ENCODE measurements at places on chromosomes 6 and 20.

GRCh38 chr20:58308290-58308679 is 1.2 kb upstream of the RAB22A start:
- peaks cover 30% of the 10 kb centered on the region for H3K4me1 ChIP-seq
- H3K27ac ChIP-seq: no peak overlapping the region
- no peaks in the 10 kb centered on the region for H3K27me3 ChIP-seq
- H3K36me3 ChIP-seq: peaks cover 14% of the 10 kb centered on the region
- no peak overlapping the region for H3K4me3 ChIP-seq

- H3K27me3 ChIP-seq: no peaks in the 10 kb centered on the region
- no peak overlapping the region for H3K27ac ChIP-seq
- no peak for DNase-seq
Measured at GRCh38 chr20:25338112-25339023, 52.3 kb downstream of the ABHD12 start.

- no peaks in the 10 kb centered on the region for H3K4me1 ChIP-seq
- no peak overlapping the region for H3K27ac ChIP-seq
- no peak for DNase-seq
- no peaks in the 10 kb centered on the region for H3K36me3 ChIP-seq
- no peak overlapping the region for H3K4me3 ChIP-seq
- H3K27me3 ChIP-seq: no peaks in the 10 kb centered on the region
Measured at GRCh38 chr6:51137777-51138176, 319.1 kb downstream of the TFAP2B start.

DNA sequence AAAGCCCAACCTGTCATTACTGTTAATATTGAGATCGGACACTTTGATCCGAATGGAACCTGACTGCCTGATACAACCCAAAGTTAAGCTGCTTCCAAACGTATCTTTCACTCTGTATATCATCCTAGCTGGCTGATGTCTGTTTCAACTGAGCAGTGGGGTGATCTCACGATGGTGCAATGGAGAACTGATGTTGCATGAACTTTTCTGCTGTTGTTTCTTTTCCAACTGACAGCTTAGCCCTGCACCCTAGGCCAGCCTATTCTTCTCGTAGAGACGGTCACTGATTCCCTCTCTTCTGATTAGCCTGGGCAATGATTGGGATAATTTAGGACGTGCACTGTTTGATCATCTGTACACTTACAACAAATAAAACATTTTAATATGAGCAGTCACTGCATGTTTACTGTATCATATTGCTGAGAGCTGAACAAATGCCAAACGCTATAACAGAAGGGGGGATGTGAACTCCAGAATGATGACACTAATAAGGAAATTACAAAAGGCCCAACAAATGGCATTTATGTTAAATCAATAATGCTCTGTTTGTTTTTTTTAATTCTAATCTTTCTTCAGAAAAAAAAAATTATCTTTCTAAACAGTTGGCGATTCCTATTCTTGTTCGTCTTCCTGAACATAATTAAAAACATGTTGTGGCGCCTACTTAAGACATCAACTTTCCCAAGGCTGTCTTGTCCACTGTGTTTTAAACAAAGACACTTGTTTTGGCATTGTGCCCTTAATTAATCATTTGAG is 184.8 kb downstream of the ZNF217 start:
- H3K36me3 ChIP-seq: no peaks in the 10 kb centered on the region
- no peak overlapping the region for H3K27ac ChIP-seq
- H3K4me1 ChIP-seq: no peaks in the 10 kb centered on the region
- no peaks in the 10 kb centered on the region for H3K27me3 ChIP-seq
- H3K4me3 ChIP-seq: no peak overlapping the region

DNA sequence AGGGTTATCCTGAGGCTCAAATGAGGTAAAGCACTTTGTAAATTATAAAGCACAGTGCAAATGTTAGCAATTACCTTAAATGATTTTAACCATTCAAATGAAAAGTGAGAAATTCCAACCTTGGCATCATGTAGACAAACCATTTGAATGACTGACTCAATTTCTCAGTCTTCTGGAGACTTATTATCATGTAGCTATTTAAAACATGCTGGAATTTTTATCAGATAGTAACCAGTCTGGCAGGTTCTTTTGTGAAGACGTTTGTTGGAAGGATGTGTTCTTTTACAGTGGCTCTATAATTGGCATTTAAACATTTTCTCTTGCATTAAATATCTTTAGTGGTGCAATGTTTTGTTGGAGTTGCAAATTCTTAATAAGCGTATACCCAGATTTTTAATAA is 386.6 kb downstream of the NKAIN2 start:
- H3K27me3 ChIP-seq: no peaks in the 10 kb centered on the region
- H3K36me3 ChIP-seq: no peaks in the 10 kb centered on the region
- no peak for DNase-seq
- H3K27ac ChIP-seq: no peak overlapping the region
- no peaks in the 10 kb centered on the region for H3K4me1 ChIP-seq
